ENCODE measurements at places on chromosomes 12 and 14.

DNA sequence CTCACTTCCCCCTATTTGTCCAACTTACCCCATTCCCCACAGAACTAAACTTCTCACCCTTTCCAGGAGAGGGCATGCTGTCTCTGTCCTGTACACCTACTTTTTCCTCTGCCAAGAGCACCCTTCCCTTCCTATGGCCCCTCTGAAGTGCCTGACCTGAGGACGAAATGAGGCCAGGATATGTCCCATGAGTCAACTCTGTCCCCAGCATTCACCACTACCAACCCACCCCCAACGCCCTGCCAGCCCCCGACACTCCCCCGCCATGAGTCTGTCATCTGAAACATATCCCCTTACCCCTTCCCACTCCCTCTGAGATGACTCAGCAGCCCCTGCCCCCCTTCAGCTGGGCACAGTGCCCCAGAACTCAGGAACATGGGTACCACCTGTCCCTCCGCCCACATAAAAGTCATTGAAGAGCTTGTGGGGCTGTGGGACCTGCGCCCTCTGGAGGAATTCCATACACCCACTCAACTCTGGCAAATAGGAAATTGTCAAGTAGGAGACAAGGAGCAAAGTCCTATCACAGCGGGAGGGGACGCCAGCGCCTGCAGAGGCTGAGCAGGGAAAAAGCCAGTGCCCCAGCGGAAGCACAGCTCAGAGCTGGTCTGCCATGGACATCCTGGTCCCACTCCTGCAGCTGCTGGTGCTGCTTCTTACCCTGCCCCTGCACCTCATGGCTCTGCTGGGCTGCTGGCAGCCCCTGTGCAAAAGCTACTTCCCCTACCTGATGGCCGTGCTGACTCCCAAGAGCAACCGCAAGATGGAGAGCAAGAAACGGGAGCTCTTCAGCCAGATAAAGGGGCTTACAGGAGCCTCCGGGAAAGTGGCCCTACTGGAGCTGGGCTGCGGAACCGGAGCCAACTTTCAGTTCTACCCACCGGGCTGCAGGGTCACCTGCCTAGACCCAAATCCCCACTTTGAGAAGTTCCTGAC, 26.3 kb downstream of the ITGA7 start:
- DNase-seq, result peak; percentile 79

DNA sequence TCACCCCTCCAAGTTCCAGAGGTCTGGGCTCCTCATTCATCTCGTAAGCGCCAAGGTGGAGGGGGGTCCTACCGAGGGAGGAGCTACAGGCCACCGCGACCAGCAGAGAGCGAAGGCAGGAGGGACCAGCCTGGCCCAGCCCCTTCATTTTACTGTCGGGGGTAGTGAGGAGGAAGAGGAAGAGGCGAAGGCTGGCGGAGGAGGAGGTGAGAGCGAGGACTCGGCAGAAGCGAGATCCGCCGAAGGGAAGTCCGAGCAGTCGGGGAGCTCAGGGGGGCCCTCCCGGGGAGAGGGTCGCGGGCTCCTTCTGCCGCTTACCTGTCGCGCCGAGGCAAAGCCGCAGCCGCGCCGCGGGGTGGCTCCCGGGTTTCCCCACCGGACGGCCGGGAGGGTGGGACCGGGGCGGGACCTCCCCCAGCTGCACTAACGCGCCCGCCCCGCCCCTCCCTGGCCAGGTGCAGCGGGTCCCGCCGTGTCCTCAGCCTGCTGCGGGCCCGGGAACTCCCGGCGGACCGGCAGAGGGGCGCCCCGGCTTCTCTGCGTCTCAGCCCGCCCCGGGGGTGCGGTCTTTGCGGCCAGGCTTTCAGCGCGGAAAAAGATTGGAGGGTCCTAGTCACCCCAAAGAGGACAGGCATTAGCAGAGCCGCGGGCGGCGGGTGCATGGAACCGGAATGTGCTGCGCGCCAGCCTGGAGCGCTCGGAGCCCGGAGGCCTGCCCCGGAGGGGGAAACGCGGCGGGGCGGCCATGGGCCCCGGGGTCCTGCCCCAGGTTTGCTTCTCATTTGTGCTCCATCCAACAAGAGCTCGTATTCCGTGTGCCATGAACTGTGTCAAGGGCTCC, at the start of gene GALNT6:
Gene GALNT6, minus strand, starts transcription at position 124 of the 841 bp plus-strand sequence. CDS start 11,625 bp downstream, outside the sequence.
- peak; percentile 55 for DNase-seq

DNA sequence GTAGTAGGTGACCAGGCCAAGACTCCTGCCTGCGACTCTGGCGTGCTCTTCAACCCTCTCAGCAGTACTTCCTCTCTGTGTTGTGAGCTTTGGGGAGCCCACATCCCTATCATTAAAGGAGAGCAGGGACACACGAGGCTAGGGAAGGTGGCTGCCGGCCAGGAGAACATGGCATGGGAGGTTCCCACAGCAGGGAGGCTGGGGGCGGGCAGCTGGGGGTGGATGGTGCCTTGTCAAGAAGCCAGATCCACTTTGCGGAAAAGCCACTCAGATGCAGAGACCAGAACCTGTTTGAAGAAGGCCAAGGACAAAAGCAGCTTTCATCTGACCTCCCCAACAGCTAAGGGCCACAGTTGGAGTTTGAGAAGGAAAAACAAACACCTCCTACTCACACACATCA, 198.6 kb downstream of the BCL11B start:
- DNase-seq, result no peak

GRCh38 chr12:124617615-124618014, 50.2 kb upstream of the NCOR2 start:
- DNase-seq, result no peak

- no peak for DNase-seq
Observed at GRCh38 chr14:74569387-74569786, 42.6 kb downstream of the LTBP2 start.

DNA sequence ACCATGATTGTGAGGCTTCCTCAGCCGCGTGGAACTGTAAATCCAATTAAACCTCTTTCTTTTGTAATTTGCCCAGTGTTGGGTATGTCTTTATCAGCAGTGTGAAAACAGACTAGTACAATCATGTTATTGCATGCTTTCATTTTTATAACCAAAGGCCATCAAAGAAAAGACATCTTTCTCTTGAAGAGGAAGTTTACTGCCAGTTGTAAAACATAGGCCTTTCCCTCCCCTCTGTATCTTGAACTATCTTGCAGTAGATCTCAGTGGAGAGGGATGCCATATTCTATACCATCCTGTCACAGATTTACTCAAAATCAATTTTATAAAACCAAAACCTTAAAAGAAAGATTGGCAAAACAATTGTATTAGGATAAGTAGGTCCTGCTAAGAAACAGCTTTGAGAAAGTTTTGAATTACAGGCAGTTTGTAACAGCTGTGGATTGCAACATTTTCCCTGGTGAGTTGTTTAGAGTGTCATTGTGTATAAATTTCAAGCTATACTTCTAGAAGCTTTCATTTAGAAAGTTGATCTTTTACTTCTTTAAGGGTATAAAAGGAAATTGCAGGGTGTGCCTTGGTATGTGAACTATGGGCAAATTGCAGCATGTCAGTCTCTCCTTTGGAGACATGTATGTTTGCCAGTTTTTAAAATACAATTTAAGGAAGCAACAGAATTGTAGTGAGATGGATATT, 128.0 kb downstream of the ATP23 start:
- DNase-seq, result no peak

GRCh38 chr12:15005064-15005463, 32.2 kb downstream of the PDE6H start:
- no peak for DNase-seq

GRCh38 chr12:81530352-81530751, 228.8 kb downstream of the PPFIA2 start:
- no peak for DNase-seq

DNA sequence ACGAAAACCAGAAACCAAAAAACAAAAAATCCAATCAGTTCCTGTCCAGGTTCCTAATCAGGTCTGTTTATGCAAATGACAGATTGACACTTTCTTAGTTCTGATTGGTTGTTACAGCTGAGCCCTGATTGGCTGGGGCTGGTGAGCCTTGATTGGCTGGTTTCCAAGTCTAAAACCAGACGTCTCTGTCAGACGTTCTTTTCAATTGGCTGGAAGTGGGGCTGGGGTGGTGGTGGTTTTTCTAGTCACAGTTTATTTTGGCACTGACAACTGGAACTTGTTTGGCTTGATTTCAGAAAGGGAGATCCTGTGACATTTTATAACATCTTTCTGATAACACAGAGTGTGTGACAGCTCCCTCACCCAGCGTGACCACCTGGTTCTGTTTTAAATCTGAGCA, 36.1 kb upstream of the PRICKLE1 start:
- DNase-seq, result no peak

DNA sequence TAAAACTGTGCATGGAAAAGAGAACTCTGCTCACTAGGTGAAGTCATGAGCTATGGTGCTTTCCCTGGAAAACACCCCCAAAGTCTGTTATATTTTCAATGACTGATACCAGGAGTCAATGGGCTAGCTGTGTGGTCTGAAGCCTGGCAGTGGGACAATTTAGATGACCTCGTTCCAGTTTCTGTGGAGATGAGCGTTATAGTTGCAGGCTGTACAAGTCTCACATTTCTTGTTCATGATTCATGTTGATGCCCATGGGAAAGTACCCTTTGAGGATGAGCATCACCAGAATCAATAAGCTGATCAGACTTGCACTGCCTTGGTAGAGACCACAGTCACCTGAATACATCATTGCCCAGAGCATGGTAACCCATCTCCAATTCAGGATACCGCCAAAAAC, 70.7 kb downstream of the NOVA1 start:
- DNase-seq, result no peak

DNA sequence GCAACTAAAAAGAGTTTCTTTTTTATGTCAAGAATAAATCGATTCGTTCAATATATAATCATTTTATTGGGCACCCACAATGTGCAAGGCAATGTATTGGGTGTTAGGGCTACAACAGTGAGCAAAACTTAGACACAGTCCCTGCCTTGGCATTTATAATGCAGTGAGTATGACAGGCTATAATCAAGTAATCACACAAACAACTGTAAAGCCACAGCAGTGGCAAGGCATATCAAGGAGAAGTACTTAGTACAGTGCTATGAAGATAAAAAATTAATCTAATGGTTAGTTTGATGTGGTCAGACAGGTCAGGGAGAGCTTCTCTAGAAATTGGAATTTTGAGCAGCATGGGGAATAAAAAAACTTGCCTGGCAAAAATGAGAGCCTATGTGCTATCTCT, 39.5 kb upstream of the OTOGL start:
- no peak for DNase-seq

- DNase-seq, result no peak
Observed at GRCh38 chr12:29039013-29039412, 110.1 kb upstream of the FAR2 start.

DNA sequence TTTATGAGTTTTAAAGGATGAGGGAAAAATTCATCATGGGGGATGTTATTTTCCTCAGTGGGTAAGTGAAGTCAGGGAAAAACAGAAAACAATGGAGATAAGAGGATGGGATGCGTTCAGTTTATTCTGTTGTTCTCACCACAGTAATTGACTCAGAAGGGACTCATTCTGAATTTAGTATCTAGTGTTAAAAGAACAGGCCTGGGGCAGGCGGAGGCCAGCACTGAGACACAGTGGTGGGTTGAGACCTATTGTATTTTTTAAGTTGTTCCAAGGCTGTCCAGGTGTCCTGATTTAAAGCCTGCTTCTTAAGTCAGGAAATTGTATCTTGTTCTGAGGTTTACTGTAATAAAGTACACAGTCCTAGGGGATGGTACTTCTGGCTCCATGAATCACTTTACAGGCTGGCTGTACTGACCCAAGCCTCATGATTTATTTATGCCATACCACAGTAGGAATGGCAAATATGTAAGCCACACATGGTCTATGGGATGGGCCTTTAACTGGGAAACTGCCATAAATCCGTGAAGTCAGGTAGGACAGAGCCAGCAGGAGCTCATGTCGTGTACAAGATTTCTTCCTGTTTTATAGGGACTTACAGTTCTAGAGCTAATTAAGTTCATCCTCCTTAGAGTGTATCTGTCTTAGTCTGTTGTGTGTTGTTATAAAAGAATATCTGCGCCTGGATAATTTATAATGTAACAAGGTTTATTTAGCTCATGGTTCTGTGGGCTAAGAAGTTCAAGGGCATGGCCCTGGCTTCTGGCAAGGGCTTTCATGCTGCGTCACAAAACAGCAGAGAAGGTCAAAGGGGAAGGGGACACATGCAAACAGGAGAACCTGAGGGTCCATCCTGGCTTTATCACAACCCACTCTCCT, 244.1 kb downstream of the FBXL14 start:
- DNase-seq, result no peak

GRCh38 chr14:61202124-61202523, 79.0 kb downstream of the TMEM30B start:
- no peak for DNase-seq

GRCh38 chr12:43858096-43858495, 22.2 kb downstream of the TMEM117 start:
- DNase-seq, result no peak

DNA sequence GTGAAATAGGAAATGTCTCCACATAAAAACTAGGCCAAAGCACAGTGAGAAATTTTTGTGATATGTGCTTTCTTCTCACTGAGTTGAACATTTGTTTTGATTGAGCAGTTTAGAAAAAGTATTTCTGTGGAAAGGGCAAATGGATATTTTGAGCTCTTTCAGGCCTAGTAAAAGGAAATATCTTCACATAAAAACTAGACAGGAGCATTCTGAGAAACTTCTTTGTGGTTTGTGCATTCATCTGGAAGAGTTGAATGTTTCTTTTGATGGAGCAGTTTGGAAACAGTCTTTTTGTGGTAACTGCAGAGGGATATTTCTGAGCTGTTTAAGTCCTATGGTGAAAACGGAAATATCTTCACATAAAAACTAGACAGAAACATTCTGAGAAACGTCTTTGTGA, 582.7 kb upstream of the ALG10B start:
- no peak for DNase-seq

GRCh38 chr14:95480109-95480886, 36.2 kb downstream of the SYNE3 start:
- no peak for DNase-seq

- no peak for DNase-seq
Observed at GRCh38 chr12:129607301-129607700, 296.5 kb downstream of the TMEM132D start.

GRCh38 chr12:67315661-67316060, 46.5 kb downstream of the CAND1 start:
- DNase-seq, result no peak

DNA sequence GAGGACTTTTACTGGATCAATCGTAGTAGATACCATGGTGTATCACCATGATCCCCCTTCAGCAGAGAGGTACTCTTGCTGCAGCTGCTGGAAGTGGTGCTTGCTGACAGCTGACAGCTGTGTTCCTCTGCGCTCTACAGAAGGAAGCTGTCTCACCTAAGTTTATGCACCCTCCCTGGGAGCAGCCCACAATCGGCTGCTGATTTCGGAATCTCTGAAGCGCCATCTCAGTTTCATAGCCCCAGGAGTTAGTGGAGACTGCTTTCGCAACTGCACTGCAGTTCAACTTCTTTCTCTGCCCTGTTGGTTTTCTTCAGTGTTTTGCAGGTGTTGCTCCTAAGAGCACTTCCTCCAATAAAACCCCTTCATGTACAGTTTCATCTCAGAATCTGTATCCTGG, 237.9 kb downstream of the PAWR start:
- no peak for DNase-seq

GRCh38 chr14:59998564-59998963, 78.6 kb downstream of the LRRC9 start:
- DNase-seq, result no peak

GRCh38 chr14:56581041-56581727, 1.6 kb downstream of the TMEM260 start:
- DNase-seq, result no peak

- no peak for DNase-seq
Observed at GRCh38 chr12:121241156-121241970, 31.4 kb downstream of the P2RX4 start.
